Sigmoid colon (tissue), 7 donors: ENCODE measurements at places on chromosomes 1 and 21. TPM values are rescaled to one million over a fixed set of nuclear protein-coding genes. Genes with fewer than 3 reads are reported as not detected.

CDC20 gene
- 3.4 TPM for total RNA-seq

TFF2 gene
- not detected for total RNA-seq

NFASC gene
- total RNA-seq = 20.7 TPM

CLCA4 gene
- 1.7 TPM for total RNA-seq

CCDC17 gene
- total RNA-seq = 1.4 TPM

WNT2B gene
- 1.8 TPM for total RNA-seq

TFF3 gene
- total RNA-seq = 45.1 TPM

- no peak for DNase-seq
Measured at GRCh38 chr1:220007438-220007837, 38.9 kb downstream of the EPRS1 start.

GRCh38 chr1:110610696-110611286 lies 4.6 kb upstream of the KCNA2 start:
- DNase-seq = no peak

DNA sequence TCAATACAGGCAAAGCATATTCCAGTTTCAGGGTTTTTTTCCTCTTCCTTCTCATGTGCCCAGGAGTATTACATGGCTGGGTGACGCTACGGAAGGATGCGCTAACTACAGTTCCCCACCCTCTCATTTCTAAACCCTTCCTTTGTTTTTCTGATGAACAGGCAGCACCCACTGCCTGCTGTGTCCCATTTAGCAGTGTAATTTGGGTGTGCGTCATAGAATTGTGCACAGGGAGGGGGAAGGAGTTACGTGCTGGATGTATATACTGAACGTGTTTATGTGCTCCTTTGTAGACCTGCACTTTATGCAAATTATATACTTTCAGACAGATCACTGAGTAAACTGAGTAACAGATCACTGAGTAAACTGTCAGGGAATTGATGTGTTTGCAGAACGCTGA lies 44.5 kb downstream of the ELAPOR1 start:
- DNase-seq = no peak

GRCh38 chr1:170221031-170221430 lies 75.3 kb downstream of the NTMT2 start:
- DNase-seq = peak; percentile 68

GRCh38 chr1:201772178-201772577 lies 56.8 kb upstream of the IPO9 start:
- DNase-seq = no peak

DNA sequence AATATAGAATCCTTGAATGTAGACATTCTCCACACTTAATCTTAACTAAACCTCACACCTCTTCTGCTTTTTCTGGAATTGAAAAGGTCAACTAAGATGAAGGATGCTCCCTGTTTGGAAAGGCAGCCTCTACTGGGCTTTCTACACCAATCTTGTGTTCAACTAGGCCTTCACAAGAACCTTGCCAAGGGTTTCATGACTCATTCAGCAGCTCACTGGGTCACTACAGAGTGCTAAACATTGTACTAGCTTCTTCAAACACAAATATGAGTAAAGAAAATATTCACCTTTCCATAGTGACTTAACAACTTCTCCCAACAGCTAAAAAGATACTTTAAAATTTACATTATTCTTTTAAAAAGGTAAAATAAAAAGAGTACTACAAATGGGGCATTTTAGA lies 135.3 kb upstream of the PRMT6 start:
- DNase-seq = no peak

DNA sequence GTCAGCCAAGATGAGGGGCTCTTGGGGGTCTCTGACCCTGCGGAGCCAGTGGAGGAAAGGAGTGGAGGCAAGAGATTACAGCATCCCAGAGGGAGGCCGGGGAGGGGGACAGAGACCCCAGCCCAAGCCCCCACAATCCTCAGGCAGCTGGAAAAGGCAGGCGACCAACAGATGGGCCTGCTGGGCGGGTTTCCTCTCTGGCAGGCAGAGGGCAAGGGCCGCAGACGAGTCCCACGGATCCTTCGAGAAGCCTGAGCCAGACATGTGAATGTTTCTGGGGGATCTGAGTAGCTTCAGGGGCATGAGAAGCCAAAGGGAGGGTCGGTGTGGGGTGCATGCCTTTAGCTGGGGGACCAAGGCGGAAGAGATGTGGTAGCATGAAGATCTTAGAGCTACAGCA lies 2.1 kb upstream of the PLEKHA6 start:
- DNase-seq = peak; percentile 64

DNA sequence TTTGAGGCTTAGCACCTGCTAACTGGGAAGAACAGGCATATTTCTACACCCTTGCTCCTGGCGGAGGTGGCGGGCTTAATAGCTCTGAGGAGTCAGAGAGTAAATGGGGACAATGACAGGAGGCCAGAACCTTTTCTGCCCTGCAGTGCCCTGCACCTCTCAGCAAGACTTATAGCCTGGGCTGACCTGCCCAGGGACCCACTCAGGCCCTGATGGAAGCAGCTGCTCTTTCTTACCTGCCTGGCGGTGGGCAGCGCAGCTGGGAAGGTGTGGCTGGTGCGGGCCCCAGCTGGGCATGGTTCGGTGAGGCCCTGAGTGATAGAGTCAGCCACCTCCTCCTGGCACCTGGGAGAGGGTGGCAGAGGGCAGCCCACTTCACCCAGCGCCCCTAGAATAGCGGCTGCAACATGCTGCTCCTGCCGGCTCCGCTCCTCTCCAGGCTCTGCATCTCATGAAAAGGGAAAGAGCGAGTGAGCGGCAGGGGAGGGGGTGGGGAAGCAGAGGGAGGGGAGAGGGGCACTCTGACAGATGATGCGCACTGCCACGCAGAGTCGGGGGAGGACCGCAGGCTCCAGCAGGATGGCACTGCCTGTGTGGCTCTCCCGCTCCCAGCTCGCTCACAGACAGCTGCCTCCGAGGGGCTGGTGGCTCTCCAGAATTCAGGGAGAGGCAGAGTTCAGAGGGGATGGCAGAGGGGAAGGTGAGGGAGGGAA lies at the start of gene RGS8:
Gene RGS8, minus strand, starts transcription at position 472 of the 713 bp plus-strand sequence. CDS start 14,938 bp downstream, outside the sequence.
- no peak for DNase-seq

DNA sequence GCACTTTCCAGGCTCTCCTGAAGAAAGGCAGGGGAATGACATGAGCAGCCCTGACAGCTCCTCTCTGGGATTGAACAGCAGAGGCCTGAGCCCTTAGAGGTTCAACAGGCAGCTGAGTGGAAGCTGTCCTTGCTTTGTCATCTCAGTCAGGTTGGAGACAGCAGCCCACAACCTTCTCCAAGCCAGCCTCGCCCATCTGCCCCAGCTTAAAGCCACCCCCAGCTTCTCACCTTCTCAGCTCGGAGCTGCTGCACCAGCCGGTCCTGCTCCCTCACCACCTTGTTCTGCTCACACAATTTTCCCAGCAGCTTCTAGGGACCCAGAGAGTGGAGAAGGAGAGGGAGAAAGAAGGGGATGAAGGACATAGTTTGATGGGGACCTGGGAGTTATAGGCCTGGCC lies 35.2 kb upstream of the GOLT1A start:
- no peak for DNase-seq
